ENCODE measurements at places on chromosomes 1 and 21.

- no peak for DNase-seq
Measured at GRCh38 chr1:172351754-172352161, 68.7 kb upstream of the C1orf105 start.

DNA sequence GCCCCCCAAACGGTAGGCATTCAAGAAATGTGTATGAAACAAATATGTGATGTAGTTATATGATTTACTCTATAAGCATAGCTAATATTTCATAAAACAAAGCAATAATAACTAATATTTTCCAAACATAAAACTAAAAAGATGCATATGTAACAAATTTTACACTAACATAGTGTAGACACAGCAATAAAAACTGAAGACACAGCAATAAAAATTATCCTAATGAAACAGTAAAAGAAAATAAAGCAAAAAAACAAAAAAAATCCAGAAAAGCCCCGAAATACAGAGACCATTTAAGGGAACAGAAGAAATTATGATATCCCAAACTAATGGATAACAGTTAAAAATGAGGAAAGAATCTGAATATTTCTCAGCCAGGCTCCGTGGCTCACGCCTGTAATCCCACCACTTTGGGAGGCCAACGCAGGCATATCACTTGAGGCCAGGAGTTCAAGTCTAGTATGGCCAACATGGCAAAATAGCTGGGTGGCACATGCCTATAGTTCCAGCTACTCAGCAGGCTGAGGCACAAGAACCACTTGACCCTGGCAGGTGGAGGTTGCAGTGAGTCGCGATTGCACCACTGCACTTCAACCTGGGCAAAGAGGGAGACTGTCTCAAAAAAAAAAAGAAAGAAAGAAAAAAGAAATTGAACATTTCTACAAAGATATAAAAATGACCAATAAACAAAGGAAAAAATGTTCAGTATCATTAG lies 38.2 kb upstream of the PSMG1 start:
- no peak for DNase-seq

DNA sequence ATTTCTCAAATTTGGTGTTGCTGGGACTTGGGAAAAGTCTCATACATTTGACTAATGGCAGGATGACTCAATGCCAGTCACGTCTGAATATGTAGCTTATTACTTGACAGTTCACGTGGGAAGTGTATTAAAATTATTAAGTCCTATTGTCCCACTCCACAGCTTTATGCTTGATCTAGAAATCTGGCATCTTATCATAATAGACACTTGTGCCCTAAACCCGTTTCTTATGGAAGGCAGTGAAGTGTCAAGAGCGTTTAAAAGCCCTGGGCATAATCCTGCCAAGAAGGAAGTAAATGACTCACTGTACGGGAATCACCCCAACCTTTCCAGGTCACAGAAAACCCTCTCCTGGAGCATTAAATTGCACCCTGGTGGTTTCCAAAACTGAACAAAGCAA lies 207.4 kb downstream of the APP start:
- no peak for DNase-seq

DNA sequence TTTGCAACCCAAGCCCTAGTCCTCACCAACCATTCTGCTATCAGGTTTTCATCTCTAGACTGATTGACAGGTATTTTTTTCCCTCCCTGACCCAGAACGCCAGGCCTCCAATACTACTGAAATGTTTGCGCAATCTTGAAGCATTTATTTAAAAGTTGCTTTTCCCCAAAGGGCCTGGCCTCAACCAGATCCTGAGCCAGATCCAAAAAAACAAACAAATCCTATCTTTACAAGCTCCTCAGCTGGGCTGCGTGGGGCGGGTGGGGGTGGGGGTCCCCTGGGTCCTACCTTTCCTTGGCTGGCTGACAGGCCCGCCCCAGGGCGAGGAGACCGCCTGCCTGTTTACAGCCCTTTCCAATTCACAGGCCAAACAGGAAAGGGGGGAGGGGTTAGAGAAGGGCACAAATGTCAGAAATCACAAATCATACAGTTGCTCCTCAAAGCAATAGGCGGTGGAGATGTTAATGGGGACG lies 98.8 kb downstream of the FOXD2 start:
- peak; percentile 37 for DNase-seq

DNA sequence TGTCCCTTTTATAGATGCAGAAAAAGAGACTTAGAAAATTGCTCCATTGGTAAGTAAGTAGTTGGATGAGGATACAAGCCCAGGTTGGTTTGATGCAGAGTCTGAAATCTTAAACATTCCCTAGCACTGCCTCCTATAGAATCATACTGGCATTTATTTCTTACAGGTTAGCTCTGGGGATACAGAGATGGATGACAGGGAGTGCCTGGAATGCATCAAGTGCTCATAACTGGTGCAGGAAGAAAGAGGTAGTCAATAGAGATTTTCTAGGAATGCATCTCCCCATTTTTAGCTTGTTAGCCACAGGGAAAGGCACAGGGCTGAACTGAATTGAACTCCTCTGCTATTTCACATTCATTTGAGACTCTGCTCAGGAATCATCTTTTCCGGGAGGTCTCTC lies 269.0 kb upstream of the USP24 start:
- DNase-seq, result no peak

DNA sequence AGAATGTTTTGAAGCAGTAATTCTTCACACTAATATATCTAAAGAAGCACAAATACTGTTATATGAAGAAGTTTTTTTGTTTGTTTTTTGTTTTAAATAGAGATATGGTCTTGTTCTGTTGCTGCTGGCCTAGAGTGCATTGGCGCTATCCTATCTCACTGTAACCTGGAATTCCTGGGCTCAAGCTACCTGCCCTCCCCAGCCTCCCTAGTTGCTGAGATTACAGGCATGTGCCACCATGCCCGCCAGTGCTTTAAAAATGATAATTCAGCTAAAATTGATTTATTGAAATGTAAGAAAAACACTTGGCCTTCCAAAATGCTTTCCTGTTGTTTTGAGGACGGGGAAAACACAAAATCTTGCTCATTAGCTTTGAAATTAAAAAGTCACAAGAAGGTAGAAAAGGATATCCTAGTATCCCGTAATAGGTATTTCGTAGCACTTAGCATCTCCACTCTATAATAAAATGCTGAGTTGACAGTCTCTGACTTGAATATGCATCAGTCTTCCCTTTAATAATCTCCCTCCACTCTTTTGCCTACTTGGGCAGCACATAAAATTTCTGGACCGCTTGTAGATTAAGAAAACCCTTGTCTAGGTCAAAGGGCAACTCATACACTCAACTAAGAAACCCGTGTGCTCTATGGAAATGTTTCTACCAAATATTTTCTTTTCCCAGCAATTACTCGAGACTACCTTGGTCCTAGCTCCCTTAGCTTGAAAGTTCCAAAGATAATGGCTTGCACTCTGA lies 1.3 kb downstream of the SCYL3 start:
- no peak for DNase-seq

DNA sequence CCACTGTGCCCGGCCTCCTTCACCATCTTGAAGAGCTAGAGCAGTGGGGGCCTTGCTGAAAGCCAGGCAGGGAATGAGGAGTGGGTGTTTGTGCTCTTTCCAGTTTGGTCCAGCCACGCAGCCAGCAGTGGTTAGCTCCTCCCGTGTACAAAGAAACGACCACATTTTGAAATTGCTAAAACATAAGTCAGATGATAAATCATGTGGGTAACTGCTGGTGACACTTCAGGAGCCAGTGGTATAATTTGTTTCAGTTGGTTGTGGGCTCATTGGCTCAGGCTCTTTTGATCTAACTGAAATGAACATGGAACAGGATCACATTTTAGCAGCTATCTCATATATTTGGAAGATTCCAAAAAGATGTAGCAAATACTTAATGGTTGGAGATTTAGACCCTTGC lies 87.6 kb downstream of the MTR start:
- DNase-seq, result no peak

- no peak for DNase-seq
Measured at GRCh38 chr1:195345149-195345548, 1263.1 kb downstream of the KCNT2 start.

- DNase-seq, result no peak
Measured at GRCh38 chr1:199691540-199691939, 336.0 kb upstream of the NR5A2 start.

DNA sequence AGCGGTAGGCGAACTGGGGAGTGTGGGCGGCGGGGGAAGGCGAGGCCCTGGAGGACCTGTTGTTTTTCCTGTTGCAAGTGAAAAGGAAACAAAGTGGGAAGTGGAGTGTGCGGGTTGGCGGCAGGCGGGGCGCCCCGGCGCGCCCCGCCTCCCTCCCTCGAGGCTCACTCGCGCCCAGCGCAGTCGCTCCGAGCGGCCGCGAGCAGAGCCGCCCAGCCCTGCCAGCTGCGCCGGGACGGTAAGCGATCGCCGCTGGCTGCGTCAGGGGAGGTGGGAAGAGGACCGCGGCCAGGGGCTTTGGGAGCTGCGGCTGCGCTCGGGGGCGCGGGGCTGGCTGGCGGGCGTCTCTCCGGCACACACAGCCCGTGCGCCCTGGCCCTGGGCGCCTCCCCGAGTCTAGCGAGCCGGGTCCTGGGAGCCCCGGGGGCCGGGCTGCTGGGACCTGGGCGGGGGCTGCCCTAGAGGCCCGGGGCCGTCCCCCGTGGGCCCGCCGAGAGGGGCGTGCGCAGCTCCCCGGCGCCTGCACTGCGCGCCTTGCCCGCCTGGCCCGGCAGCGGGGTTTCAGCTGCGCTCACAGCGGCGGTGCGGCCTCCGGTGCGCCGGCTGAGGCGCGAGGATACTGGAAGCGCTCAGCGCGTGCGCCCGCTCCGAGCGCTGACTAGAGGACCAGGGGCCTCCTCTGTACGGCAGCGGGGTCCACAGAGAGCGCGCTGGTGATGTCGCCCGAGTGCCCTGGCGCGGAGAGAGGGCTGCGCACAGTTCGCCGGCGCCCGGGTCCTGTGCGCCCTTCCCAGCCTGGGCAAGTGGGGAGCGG lies at the start of gene PIK3CD:
Gene PIK3CD, plus strand, starts transcription at position 167 of the 814 bp plus-strand sequence. CDS start 58,725 bp downstream, outside the sequence.
- no peak for DNase-seq

DNA sequence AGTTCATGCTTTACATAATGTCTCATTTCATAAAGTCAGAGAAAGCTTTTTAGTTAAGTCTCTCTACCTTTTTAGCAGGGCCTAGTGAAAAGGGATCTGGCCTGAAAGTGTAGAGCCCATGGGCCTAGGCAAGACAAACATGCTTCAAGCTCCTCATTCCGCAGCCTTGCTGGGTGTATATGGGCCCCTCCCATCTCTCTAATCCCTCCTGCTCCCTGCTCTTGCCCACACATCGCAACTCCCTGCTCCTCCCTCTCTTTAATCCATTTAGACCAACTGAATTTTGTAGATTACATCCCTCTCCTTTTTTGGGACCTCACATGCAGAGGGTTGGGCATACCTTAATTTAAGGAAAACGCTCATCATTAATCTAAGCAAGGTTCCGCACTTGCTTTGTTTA lies 42.3 kb upstream of the CCDC190 start:
- DNase-seq, result no peak

GRCh38 chr1:9019896-9020295 lies 6.3 kb downstream of the SLC2A7 start:
- DNase-seq, result no peak

Data from NCI-H1436 treated with DMSO at 0.1 percent for 48 hours (cell line).